ENCODE measurements at places on chromosomes 4 and X.

- no peak overlapping the region for H3K27ac ChIP-seq
- no peaks in the 10 kb centered on the region for H3K36me3 ChIP-seq
- no peak for DNase-seq
Observed at GRCh38 chr4:185186769-185187168, 17.0 kb downstream of the CFAP97 start.

DNA sequence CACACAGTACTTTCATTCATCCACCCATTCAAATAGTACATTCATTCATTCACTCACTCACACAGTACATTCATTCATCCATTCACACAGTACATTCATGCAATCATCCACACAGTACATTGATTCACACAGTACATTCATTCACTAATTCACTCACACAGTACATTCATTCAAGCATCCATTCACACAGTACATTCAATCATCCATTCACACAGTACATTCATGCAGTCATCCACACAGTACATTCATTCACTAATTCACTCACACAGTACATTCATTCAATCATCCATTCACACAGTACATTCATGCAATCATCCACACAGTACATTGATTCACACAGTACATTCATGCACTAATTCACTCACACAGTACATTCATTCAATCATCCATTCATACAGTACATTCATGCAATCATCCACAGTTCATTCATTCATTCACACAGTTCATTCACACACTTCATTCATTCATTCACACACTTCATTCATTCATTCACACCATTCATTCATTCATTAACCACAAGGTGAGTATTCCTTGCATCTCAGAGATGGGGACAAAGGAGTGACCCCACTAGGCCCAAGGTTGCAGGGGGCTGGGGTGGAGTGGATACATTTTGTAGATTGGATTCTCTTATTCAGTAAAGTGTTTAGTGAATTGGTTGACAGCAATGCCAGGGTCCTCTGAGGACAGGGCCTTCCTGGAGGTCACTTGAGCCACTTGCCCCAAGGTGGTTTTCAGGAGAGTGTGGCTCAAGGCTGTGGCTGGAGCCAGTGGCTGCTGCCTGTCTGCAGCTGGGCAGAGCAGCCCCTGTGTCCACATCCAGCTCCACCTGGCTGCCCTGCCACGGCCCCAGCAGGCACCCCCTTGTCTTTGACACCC is 4.3 kb upstream of the SPON2 start:
- H3K36me3 ChIP-seq, result no peaks in the 10 kb centered on the region
- peaks cover 18% of the 10 kb centered on the region for H3K4me1 ChIP-seq
- no peaks in the 10 kb centered on the region for H3K27me3 ChIP-seq
- no peak overlapping the region for H3K27ac ChIP-seq
- no peak for DNase-seq
- H3K4me3 ChIP-seq, result no peak overlapping the region

- H3K27me3 ChIP-seq, result no peaks in the 10 kb centered on the region
- no peak overlapping the region for H3K4me3 ChIP-seq
- H3K4me1 ChIP-seq, result no peaks in the 10 kb centered on the region
- H3K36me3 ChIP-seq, result no peaks in the 10 kb centered on the region
Observed at GRCh38 chrX:30905321-30905720, 16.3 kb upstream of the TAB3 start.

- H3K4me1 ChIP-seq, result no peaks in the 10 kb centered on the region
- no peak overlapping the region for H3K4me3 ChIP-seq
- H3K27me3 ChIP-seq, result no peaks in the 10 kb centered on the region
- no peak overlapping the region for H3K27ac ChIP-seq
Observed at GRCh38 chrX:103539695-103540094, 20.4 kb upstream of the RAB40A start.

Measured in SJCRH30 (cell line).